ENCODE measurements at places on chromosomes 2 and 18.

DNA sequence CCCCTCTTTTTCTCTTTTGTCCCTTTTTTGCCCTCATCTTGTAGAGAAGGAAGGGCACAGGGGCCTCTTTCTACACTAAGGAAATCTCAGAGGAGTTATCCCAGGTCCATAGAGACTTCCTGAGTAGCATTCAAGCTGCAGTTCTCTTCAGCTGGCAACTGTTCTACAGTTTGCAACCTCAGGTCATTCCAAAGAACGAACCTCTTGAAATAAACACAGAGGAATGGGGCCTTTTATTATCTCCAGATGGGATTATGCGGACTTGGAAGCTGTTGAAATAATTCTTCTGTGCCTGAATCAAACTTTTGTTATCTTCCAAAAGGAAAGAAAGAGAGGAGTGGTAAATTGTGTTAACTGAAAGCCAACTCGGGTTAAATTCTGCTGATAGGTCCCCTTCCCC is 31.0 kb upstream of the NFE2L2 start:
- no peak for DNase-seq

- no peak for DNase-seq
Measured at GRCh38 chr2:211049321-211050018, 493.1 kb downstream of the CPS1 start.

DNA sequence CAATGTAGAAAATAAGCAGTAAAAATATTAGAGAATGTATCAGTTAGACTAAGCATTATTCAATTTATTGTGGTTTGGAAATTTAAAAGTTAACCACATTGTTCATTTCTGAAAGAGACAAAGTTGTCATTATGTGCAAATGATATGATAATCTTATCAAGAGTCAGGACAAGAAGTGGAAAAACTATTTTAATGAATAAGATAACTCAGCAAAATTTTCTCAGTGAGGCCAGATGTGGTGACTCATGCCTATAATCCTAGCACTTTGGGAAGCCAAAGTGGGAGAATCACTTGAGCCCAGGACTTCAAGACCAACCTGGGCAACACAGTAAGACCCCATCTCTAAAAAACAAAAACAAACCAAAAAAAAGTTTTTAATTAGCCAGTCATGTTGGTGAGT is 39.5 kb upstream of the CERS6 start:
- DNase-seq: peak; percentile 4

GRCh38 chr18:27185025-27185763 is at the start of gene CHST9:
Gene CHST9 (minus strand): TSS chr18:27185308. CDS start chr18:27142809, 42,499 bp downstream.
- DNase-seq: no peak

DNA sequence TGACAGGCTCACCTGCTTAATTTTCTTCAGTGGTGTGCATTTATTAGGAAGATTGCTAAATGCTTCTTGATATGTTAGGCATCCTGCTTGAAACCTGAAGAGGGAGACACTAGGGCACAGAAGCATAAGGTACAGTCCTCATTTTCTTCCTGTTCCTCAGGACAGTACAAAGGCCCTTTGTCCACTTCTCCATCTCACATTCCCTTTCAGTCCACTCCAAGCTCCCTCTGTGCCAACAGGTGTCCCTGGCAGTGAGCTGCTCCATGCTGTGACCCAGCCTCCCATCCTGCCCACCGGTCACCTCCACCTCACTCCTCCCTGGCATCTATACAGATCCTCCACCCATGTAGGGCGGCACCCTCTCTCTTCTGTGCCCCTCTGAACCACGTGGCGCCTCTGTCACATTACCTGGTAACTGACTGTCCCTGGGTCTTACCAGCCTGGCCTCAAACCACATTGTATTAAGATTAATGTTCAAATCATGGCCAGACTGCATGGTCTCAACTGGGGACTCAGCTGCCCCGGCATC is 162.8 kb downstream of the VAPA start:
- no peak for DNase-seq

DNA sequence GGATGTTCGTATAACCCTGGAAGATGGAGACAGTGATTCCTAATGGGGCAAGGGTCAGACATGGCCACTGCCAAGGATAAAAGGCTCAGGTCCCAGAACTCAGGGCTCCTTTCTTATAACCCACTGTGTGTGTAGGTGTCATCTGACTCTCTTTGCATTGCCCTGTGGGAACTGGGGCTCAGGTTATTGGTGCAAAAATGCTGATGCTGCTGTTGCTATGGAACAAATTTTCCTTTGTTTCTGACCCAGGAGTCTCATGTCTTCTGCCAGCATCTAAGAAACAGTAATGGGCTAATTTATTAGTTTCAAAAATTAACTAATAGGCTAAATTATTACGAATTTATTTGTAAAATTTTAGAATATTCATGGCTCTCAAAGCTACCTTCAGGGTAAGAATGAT is 24.3 kb upstream of the LDLRAD4 start:
- DNase-seq: no peak

GRCh38 chr2:64594226-64594989 is 59.3 kb downstream of the SERTAD2 start:
- DNase-seq: no peak

DNA sequence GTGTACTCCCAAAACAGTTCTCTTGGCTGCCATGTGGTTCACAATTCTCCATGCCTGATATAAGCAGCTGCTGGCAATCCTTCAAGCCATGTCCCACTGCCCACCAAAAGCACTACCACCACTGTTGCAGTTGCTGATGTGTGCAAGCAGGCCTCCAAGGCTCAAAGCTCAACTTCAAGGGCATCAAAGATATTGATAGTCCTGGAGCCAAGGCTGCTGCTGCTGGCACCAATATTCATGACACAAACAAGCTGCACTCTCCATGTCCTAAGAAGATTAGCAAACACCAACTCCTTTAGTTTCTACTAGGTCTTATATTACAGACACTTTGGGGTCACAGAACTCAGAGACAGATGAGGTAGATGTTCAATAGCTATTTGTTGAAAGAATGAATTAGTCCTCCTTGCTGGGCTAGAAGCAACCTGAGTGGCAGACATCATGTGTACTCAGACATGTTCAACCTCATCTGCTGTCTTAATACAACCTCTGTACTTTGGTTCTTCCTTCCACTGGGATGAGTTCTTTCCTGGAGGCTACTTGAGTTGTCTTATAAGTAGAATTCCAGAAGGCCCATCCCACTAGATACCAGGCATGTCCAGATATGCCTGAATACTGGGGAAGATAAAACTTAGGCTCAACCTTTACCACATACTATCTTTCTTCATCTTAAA is 104.5 kb upstream of the UGP2 start:
- no peak for DNase-seq

DNA sequence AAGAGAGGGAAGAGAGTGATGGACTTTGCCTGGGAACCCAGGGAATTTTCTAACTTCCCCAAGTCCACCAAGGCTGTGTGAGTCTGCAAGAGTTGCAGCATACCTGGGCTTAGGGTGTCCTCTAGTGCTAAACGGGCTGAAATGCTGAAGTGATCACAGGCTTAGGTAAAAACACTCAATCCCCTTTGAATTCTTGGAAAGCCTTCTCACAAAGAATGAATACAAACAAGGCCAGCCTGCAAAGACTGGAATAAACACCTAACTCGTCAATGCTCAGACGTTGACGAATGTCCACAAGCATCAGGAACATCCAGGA is 30.0 kb upstream of the BMP10 start:
- DNase-seq: peak; percentile 41

DNA sequence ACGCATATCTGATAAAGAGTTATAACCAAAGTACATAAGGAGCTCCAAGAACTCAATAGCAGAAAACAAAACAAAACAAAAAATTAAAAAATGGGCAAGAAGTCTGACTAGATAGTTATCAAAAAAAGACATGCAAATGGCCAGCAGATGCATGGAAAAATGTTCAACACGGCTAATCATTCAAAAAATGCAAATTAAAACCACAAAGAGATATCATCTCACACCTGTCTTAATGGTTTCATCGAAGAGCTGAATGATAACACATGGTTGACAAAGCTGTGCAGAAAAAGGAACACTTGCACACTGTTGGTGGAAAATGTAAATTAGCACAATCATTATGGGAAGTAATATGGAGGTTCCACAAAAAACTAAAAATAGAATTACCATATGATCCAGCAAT is 751.3 kb upstream of the POU3F3 start:
- DNase-seq: no peak

DNA sequence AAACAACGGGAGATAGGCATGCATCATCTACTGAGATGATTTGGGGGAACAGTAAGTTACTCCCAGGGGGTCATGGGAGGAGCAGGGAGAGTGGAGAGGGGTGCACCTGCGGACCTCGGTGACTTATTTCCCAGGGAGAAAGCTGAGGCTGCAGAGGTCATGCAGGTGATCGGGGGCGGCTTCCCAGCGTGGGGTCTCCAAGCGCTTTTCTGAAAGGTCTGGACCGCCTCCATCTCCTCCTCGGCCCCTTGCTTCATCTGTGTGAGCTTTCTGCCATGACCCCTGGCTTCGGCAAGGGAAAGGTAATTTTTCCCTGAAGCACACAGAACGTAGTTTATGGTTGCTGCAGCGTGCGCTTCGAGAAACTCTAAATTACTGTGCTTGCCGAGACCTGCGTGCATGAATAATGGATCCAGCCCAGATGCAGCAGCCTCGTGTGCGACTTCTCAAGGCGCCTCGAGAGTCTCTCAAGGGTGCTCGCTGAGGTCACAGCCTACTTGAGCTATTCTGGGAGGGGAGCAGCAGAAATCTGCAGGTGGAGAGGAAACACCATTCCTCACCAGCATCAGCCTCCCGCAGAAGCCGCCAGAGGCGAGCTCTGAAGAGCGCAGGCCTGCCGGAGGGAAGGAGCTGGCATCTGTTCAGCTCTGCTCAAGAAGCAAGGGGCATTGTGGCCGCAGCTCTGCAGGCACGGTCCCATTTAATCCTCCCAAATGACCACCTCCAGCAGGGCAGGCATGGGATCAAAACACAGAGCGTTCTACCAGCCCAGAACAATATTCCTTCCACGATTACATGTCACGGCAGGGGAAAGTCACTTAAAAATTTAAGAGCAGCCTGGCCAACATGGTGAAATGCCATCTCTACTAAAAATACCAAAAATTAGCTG is 308.4 kb upstream of the MYT1L start:
- no peak for DNase-seq

- DNase-seq: no peak
Measured at GRCh38 chr18:40413160-40413559, 1541.9 kb upstream of the PIK3C3 start.

- no peak for DNase-seq
Measured at GRCh38 chr18:9771977-9772660, 64.0 kb downstream of the RAB31 start.

DNA sequence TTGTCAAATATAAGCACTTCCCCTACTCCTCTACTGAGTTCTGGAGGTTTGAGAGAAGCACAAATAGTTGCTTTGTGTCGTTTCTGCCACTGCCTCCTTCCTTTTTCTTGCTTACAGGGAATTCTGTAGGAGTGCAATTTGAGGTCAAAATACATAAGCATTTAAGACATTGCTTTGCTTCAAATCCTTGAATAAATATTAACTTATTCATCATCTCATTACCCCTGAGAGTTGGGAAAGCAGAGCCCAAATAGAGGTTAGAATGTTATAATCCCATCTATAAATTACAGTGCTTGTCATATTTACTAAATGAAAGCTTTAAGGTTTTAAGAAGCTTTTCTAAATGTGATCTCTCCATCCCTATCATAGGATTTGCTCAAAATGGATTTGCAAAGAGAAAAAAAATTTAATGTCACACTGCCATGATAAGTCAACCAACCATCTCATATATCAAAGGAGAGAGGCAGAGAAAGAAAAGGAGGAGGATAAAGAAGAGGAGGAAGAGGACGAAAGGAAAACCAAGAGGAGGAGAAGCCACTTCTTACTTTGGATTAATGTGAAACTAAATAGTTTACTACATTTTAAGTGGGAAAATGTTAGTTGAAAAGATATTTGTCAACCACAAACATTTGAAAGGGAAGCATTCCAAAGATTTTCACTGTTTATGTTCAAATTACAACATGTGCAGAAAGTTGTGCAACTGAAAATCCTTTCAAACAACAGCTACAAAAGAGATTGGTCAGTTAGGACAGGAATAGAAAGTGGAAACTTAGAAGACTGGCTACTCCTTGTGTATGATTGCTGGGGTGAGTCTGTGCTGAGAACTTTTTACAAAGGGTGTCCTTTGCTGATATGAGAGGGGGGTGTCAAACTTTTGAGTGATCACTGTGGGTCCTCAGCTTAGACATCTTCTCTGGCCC is 277.3 kb upstream of the FN1 start:
- DNase-seq: no peak

DNA sequence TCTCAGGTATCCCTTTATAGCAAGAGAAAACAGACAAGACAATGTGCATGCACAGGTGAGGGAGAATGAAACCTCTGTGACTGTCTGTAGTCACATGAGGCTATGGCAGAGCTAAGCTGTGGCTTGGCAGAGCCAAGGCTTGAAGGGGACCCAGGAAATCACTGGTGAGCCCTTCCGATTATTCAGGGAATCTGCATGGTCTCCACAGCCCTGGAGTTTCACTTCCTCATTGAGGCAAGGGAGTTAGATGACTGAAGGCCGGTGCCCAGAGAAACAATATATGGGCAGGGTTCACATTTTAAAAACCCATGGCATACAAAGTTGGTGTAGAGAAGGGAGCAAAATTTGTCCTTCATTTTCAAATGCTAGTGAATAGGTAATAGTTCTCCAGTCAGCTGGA is 144.4 kb upstream of the REV1 start:
- no peak for DNase-seq

GRCh38 chr2:241223211-241224017 is 34.9 kb downstream of the ANO7 start:
- DNase-seq: no peak

Data from hematopoietic multipotent progenitor cell treated with erythropoietin and hydrocortisone succinate and interleukin-3 and kit ligand, for 8 days (in vitro differentiated cells).